ENCODE measurements at places on chromosomes 1 and 21.

DNA sequence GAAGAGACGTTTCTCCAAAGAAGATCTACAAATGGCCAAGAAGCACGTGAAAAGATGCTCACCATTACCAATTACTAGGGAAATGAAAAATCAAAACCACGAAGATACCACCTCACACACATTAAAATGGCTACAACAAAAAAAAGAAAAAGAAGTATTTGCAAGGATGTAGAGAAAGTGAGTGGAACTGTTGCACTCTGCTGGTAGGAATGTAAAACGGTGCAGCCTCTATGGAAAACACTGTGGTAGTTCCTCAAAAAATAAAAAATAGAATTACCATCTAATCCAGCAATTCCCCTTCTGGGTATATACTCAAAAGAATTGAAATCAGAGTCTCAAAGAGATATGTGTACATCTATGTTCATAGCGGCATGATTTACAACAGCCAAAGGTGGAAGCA, 115.4 kb upstream of the EDN2 start:
- no peak for DNase-seq

- DNase-seq = peak; percentile 85
Observed at GRCh38 chr1:205335692-205336091, 14.1 kb upstream of the NUAK2 start.

DNA sequence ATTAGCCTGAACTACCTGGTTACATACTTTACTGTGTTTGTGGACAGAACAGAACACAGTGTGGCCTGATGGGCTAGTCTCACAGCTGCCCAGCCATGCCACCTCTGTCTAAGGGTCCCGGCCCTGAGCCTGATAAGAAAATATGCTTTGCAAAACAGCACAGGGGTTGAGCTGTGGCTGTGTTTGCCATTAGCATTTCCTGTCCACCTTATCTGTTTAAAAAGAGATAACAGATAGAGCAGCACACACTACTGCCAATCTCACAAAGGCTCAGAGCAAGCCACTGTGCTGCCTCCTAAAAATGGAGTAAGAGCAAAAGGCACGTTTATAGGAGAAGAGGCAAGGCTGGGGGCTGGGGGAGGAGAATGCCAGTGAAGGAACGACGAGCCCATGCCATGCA, 95.0 kb downstream of the SUSD4 start:
- DNase-seq = no peak

- no peak for DNase-seq
Observed at GRCh38 chr1:162904579-162904978, 43.6 kb upstream of the CCDC190 start.

GRCh38 chr1:240284656-240285414, 193.2 kb downstream of the FMN2 start:
- DNase-seq = no peak

- DNase-seq = no peak
Observed at GRCh38 chr1:230650300-230650699, 8.0 kb downstream of the COG2 start.

- peak; percentile 44 for DNase-seq
Observed at GRCh38 chr1:42943166-42943565, 15.5 kb downstream of the SLC2A1 start.

GRCh38 chr1:118154220-118154619, 30.8 kb downstream of the SPAG17 start:
- no peak for DNase-seq

DNA sequence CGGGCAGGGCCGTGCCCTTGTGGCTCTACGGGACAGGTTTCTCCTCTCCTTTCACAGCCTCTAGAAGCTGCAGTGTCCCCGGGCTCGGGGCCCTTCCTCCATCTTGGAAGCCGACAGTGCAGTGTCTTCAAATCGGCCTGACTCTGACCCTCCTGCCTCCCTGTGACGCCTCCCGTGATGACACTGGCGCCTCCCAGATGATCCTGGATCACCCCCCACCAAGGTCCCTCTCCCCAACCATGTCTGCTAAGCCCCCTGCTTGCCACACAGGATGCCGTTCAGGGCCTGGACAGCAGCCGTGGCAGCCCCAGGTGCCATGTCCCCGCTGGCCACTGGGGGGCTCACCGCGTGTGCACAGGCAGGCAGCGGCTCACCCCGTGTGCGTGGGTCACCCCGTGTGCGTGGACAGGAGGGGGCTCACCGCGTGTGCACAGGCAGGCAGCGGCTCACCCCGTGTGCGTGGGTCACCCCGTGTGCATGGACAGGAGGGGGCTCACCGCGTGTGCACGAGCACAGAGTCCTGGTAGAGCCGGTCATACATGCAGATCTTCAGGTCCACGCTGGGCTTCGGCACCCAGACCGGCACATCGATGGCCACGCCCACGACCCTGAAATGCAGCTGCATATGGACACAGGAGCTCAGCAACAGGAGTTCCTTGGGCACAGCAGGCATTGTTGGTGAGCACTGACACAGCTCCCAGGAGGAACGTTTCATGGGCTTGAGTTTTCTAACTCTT, 24.9 kb upstream of the TMEM52 start:
- DNase-seq = no peak

- DNase-seq = no peak
Observed at GRCh38 chr1:241660424-241660972, 8.4 kb downstream of the WDR64 start.

GRCh38 chr21:42473498-42474042, 22.5 kb downstream of the RSPH1 start:
- no peak for DNase-seq

DNA sequence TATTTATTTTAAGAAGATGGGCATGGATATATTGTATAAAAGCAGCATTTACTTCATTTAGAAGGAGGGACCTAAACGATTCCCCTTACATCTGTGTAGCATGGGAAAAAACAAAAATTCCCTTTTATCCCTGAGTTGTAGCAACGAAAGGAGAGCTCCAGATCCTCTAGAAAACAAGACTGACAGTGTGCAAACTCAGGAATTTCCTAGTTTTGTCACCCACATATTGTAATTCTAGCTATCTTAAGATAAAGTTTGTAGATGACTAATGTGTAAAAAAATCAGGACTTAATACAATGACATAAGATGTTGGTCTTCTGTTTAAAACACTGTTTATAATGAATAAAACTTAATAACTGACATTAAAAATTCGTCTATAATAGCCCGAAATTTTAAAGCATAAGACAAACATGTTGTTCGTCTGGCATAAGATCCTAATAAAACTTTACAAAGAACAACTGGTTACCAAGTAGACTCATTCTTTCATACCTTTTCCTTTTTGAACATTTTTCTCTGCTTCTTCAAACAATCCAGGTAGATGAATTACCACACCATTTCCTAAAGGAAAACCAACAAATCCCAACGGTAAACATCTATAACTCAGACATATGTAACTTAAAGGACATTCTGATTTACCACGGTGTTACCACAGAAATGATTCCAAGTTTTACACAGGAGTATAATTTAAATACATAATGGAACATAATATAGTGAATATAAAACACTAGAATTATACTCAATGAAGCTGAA, 15.2 kb downstream of the ADSS2 start:
- peak; percentile 64 for DNase-seq

GRCh38 chr1:33482412-33482811, 10.0 kb downstream of the ZSCAN20 start:
- DNase-seq = no peak

- DNase-seq = no peak
Observed at GRCh38 chr1:228937851-228938536, 202.7 kb downstream of the RHOU start.

DNA sequence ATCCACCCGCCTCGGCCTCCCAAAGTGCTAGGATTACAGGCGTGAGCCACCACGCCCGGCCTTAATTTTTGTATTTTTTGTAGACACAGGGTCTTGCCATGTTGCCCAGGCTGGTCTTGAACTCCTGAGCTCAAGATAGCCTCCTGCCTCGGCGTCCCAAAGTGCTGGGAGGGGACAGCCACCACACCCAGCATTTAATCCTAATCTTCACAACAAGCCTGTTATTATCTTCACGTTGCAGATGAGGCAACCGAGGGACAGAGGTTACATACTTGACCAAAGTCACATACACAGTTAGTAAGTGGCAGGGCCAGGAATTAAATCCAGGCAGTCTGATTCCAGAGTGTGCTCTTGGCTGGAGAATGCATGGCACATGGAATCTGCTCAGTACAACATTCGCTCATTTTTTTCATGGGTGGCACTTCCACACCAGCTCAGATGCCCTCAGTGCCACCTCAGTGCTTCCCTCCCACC, 4.8 kb upstream of the GPR37L1 start:
- no peak for DNase-seq

DNA sequence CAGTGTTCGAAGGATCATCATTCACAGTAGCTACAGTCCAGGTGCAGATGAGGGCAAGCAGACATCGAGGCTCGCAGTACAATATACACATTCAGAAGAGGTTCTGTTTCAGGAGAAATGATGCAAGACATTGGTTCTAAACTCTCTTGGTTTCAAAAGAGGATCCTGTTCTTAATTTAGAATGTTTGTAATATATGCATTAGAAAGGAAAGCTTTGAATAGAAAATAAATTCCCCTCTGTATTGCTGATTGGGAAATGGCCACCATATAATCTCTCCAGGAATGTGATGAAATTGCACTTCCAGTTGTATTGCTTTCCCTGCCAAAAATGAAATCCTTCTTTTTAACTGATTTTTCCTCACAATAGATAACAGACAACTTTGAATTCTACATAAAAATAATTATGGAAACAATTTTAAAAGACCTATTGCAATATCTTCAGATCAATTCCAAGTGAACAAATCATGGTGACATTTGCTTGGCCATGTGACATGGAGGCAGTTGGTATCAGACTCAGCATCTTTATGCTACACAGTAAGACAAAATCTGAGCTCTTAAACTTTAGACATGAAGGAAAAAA, 27.6 kb upstream of the SIPA1L2 start:
- DNase-seq = peak; percentile 78

DNA sequence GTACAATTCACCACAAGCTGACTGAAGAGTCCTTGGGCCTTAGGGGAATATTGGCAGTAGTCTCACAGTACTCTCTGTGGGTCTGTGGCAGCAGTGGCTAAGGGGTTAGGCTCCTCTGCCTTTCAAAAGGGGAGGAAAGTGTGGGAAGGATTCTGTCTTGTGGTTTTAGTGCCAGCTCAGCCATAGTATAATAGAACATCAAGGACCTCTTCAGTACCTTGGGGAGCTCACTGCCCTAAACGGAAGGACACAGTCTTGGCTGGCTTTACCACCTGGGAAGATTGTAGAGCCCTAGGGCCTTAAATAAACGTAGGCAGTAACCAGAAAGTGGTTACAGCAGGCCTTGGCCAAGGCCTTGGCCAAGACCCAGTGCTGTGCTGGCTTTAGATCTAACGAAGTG, 265.7 kb downstream of the COL11A1 start:
- no peak for DNase-seq

DNA sequence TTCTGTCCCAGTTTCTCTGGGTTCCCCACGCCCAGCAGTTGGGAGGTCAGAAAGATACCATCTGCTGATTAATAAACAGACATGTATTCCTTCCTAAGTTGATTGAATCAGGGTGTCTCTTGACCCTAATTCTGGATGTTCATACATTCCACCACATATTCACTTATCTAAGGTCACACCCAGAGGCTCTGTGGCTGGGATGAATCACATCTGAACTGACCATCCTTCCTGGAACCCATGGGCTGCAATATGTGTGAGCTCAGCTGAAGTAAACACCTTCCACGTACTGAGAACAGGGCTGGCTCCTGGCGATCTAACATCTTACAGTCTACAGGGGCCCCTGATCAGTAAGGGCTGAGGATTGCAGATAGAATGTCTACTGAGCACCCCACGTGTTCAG, 20.5 kb upstream of the TRABD2B start:
- DNase-seq = no peak
